Mucosa of descending colon (tissue), 3 donors: ENCODE measurements at places on chromosomes 4 and X. TPM values are rescaled to one million over a fixed set of nuclear protein-coding genes. Genes with fewer than 3 reads are reported as not detected.

Gene HPSE
- total RNA-seq = 6.9 TPM

Gene AKAP14
- total RNA-seq = not detected

Gene INTS6L
- 15.0 TPM for total RNA-seq

Gene SHISA3
- total RNA-seq = 1.9 TPM

Gene CXorf49
- total RNA-seq = not detected

Gene MAGEB4
- not detected for total RNA-seq

Gene GAGE12E
- not detected for total RNA-seq

Gene MTTP
- 1.5 TPM for total RNA-seq

Gene SRPK3
- 4.6 TPM for total RNA-seq
